Muscle of back (tissue), 13 donors: ENCODE measurements at places on chromosomes 7 and 10. TPM values are rescaled to one million over a fixed set of nuclear protein-coding genes. Genes with fewer than 3 reads are reported as not detected.
A peak's percentile ranks its signal among the peaks of the same experiment; 100 is the strongest.

DNA sequence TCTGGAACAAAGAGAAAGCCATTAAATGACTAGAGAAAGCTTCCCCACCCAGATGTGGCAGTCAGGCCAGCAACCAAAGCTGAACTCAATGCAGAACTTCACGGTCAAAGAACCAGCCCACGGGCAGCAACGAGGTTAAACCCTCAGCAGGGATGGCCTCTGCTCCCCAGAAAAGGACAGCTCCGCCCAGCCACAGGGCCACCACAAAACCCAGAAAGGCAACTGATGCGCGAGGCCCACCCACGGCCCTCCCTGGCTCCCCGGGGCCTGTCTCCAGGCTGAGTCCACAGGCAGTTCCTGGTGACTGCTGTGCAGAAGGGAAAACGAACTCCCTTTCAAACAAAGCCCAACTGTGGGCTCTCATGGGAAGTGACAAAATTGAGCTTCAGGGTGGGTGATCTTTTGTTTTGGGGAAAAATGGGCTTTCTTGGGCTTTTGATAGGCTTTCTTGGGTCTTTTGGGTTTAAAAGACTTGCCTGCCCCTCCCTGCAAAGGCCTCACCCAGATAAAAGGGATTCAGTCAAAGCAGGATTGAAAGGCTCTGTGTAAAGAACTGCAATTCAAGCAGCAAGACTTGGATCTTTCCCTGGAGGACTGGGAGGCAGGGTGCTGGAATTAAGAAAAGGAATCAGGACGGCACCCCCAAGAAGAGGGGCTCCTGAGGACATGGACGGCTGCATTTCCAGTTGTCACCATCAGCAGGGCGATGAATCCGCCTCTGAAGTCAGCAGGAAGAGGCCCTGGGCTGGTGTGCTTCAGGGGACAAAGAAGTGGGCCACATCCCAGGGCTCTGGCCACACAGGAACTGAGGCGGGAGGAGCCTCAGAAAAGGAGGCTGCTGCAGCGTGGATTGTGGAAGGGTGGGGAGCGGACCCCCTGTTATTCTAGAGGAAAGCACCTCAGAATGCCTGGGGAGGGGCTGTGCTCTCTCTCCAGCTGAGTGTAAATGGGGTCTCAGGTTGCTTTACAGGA is 209.9 kb downstream of the USP6NL start:
- no peak for DNase-seq

DNA sequence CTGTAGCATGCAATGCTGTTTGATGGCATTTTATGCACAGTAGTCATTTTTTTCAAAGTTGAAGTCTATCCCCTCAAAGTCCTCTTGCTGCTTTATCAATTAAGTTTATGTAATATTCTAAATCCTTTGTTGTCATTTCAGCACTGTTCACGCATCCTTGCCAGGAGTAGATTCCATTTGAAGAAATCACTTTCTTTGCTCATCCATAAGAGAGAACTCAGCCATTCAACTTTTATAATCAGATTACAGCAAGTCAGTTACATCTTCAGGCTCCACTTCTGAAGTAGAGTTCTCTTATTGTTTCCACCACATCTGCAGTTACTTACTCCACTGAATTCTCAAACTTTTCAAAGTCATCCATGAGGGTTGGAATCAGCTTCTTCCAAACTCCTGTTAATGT is 32.3 kb downstream of the SDHAF3 start:
- no peak for DNase-seq

Gene CALML3
- polyA plus RNA-seq: 0.17 TPM

DNA sequence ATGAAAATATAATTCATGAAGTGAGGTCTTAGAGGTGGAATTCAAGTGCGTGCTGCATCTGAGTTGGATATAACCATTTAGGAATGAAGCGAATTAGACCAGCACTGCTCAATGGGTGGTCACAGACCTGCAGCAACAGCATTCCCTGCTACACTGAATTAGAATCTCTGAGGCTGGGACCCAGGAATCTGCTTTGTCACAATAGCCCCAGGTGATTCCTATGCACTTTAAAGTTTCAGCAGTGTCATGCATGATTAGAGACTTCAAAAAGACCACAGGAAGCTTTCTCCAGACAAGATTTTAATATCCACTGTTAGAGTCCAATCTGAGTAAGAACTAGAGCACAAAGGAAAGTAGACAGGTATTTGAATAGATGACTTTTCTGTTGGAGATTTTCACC is 352.8 kb upstream of the VSTM2A start:
- DNase-seq: no peak

Gene TUBAL3
- polyA plus RNA-seq: 0.33 TPM

GRCh38 chr10:11560076-11560709 is 51.3 kb downstream of the USP6NL start:
- no peak for DNase-seq

Gene SLC26A5
- 0.19 TPM for polyA plus RNA-seq

DNA sequence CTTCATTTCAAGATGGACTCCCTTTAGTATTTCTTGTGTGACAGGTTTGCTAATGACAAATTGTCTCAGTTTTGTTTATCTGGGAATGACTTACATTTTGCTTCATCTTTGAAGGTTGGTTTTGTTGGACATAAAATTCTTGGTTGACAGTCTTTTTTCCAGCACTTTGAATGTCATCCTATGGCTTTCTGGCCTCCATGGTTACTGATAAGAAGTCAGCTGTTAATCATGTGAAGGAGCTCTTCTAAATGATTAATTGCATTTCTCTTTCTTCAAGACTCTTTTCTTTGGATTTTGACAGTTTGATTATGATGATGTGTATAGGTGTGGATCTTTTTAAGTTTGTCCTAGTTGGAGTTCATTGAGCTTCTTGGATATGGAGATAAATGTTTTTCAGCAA is 26.9 kb upstream of the HHEX start:
- DNase-seq: no peak

DNA sequence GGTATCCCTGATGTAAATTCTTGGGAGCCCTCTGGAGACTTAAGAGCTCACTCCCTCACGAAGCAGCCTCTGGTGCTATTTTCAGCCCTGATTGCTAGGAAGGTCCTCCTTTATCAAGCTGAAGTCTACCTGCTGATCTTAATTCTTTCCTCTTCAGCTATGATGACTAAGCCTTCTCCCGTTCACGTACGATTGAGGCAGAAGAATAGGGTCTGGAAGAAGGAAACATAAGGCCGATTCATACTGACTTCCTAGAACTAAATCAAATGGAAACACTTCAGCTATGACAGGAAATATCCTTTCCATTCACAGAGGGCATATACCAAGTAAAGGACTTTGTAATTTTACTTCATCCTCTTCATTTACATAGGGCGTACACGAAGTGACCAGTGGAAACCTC is 107.0 kb downstream of the CPXM2 start:
- DNase-seq: no peak

GRCh38 chr10:19098803-19099202 is 50.2 kb downstream of the MALRD1 start:
- DNase-seq: no peak

GRCh38 chr10:98488669-98489430 is 42.1 kb upstream of the HPS1 start:
- no peak for DNase-seq

- DNase-seq: no peak
These were observed 526.1 kb downstream of the LRMDA start for GRCh38 chr10:75957314-75958120.

Gene SPDYE11
- 0.12 TPM for polyA plus RNA-seq

DNA sequence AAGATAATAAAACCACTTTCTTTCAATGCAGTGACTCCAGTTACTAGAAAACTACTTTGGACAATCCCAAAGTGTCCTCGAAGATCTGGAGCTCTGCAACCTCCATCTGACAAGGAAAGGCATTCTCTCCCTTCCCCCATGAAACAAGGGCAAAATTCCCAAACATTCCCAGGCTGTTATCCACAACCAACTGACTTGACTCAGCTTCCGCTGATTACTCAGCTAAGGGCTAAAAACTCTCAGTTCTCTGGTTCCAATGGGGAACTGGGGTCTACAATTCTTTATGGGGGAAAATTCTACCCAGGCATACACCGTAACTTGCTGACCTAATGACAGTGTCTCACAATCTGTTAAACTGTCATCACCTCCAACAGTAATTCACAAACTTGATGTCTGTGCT is 48.4 kb downstream of the SFMBT2 start:
- no peak for DNase-seq

Gene PROSER2
- polyA plus RNA-seq: 3.4 TPM

GRCh38 chr7:113141803-113142202 is 23.4 kb upstream of the SMIM30 start:
- DNase-seq: no peak

Gene IL15RA
- 2.4 TPM for polyA plus RNA-seq

Gene HTR5A
- polyA plus RNA-seq: not detected

DNA sequence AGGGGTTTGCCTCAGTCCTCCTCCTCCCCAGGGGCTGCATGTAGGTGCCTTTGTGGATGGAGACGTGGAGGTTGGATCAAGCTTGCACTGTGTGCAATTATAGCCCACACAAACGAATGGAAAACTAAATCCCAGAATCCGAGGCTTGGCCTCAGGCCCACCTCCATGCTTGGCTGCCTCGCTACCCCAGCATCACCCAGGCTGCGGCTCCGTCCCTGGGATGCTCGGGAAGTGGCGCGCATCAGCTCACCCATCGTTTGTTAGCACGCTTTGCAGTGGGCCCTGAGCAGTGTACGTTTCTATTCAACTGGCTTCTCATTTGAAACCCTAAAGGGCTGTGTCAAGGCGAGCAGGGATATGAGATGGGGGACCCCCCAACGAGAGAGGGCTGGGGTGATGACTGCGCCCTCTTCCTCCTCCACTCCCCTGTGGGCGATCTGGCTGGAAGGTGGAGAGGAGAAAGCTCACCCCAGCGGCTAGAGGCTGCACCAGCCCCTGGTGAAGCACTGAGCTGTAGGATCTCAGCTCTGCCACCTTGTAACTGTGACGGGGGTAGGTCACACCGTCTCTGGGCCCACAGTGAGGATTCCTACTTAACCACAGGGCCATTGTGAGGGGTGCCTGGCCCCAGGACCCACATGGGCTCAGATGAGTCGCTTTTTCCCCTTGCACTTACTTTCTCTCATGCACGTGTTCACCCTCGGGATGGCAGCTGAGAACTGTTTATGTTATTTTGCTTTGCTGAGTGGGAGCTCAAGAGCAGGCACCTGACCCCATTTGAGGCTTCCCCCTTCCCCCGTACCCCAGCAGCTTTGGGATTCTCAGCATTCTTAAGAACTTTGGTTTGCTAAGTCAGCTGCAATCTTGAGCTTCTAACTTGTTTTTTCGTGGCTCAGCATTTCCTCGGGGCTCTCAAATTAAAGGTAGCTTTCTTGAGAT is 12.7 kb upstream of the BTBD16 start:
- no peak for DNase-seq

Gene MCM10
- 4.2 TPM for polyA plus RNA-seq

Gene SPDYE8
- 0.12 TPM for polyA plus RNA-seq

- peak; percentile 84 for DNase-seq
These were observed 50.6 kb downstream of the ZNF438 start for GRCh38 chr10:30980951-30981616.

DNA sequence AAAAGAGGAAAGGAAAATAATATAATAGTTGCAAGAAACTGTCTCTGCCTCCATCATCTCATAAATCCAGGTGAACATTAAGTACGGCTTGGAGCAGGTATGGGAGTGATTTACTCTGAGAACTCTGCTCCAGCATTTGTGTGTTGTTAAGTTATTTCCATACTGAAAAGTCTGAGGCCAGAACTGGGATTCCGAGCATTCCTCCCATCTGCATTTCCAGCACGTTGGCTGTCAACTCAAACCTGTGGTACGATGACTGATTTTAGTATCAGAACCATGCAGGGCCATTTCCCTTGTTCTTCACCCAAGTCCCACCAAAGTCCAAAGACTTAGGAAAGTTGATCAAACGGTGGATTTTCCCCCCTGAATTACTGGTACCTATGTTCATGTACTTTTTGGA is 104.9 kb downstream of the CREB5 start:
- DNase-seq: peak; percentile 32

- peak; percentile 48 for DNase-seq
These were observed 3.1 kb downstream of the NKX2-3 start for GRCh38 chr10:99535764-99536337.

- no peak for DNase-seq
These were observed 144.4 kb upstream of the CELF2 start for GRCh38 chr10:10873289-10873688.

DNA sequence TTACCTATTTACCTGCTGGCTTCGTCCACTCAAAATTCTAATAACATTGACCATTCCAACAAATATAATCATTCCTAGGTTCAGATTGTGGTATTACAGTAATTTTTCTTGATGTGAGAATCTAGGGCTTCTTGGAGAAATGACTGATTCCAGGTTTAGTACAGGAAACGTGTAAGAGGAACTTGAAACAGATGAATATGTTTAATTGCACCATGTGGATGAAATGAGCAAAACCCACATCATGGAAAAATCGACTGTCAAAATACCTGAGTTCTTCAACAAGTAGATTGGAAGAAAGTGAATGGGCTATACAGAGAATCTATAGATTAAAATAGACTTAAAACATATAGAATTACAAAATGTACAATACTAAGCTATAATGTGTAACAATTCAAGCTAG is 24.9 kb upstream of the OR9A4 start:
- DNase-seq: no peak

Gene HYAL4
- polyA plus RNA-seq: not detected

Gene EFCAB10
- 1.2 TPM for polyA plus RNA-seq

DNA sequence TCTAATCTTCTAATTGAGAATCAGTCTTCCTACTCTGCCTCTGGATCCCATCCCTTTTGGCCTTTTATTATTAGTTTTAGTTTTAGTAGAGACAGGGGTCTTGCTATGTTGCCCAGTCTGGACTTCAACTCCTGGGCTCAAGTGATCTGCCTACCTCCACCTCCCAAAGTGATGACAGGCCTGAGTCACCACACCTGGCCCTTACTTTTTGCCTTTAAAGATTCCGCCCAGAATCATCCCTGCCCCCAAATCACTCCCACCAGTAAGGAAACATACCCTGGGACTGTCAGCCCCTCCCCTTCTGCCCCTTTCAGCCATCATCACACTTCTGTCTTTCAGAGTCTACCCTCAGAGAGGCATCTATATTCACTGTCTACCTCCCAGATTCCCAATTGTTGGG is 18.7 kb downstream of the KPNA7 start:
- no peak for DNase-seq

DNA sequence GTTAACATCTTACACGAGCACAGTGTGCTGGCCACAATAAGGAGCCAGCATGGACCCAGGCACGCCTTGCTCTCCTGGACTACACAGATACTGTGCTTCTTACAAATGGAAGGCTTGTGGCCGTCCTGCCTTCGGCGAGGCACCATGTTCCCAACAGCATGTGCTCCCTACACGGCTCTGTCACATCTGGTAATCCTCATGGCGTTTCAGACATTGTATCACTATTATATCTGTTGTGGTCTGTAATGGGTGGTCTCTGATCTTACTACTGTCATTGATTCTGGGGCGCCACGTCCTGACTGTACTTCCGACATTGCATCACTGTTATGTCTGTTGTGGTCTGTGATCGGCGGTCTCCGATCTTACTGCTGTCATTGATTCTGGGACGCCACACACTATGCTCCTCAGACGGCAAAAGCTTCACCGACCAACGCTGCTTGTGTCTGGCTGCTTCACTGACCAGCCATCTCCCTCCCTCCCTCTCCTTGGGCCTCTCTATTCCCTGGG is 195.4 kb downstream of the MAD1L1 start:
- DNase-seq: no peak
